ENCODE measurements at places on chromosomes 6 and 20.

GRCh38 chr6:52552278-52552643, 24.6 kb downstream of the TRAM2 start:
- DNase-seq, result no peak

- DNase-seq, result no peak
Measured at GRCh38 chr6:144528743-144529425, 243.7 kb downstream of the UTRN start.

DNA sequence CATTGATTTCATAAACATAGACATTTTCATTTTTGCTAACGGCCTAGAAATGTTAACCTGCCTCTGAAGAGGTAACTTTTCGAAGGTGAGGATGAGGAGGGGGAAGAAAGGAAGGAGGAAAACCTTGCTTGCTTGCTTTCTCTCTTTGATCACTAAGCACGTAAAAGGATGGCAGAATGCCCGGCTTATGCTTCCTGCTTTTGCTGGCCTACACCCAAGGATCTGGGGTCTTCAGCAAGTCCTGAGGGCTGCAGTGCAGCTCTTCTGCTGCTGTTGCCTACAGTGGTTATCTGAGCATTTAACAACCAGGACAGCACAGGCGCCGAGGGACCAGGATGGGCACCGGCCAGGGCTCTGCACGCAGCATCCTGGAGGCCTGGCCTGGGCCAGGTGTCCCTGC, 150.8 kb upstream of the TAB2 start:
- DNase-seq, result no peak

GRCh38 chr20:49644980-49645565, 68.6 kb downstream of the B4GALT5 start:
- DNase-seq, result no peak

GRCh38 chr6:125224231-125224861, 70.8 kb downstream of the TPD52L1 start:
- no peak for DNase-seq

DNA sequence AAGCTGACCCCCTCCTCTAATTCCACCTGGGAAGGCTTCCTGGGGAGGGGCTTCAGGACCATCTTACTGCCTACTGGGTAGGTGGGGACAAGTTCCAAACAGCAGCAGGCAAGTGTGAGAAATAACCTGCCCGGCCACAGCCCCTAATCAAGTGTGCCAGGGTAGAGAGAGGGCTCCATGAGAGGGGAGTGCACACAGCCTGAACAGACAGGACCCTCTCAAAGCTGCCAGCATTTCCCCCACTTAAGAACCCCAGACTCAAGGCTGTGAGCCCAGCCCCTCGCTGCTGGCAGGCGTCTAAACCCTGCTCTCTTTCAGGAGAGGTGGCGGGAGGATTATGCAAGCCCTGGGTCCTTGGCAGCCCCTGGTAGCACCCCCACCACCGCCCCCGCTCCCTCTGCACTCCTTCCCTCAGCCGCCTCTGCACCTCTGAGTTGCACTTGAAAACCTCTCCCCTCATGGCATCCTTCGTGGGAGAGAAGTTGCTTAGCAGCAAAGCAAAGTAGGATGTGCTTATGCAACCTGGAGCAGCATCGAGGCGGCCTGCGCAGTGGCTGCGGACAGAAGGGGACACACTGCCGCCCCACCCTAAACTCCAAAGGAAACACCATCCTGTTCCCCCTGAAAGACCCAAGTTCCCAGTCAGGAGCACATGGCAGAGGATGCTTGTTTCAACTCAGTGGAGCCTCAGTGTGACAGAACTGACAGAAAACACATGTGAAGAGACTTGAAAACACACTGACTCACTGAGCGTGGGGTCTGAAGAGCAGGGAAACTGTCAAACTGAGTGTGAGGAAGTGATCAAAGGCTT, 10.5 kb downstream of the DDRGK1 start:
- no peak for DNase-seq

- no peak for DNase-seq
Measured at GRCh38 chr20:2756056-2756611, 44.3 kb downstream of the CPXM1 start.

GRCh38 chr20:58459058-58459750, 56.0 kb downstream of the APCDD1L start:
- DNase-seq, result no peak

DNA sequence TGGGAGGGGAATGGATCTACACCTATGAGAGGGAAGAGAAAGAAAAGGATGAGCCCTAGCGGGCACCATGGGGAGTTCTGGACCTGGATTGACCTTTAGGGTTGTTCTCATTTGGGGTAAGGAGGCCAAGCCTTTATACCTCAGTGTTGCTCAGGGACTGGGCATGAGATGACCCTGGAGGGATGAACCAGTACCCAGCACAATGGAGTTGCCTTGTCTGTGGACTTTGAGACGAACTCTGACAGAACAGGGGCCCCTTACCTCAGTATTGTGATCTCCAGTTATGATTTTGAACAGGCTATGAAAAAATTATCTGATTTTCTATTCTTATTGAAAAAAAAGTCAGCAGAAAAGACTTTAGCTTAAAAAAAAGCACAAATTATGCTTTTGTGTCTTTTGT, 88.6 kb downstream of the FOXA2 start:
- no peak for DNase-seq

DNA sequence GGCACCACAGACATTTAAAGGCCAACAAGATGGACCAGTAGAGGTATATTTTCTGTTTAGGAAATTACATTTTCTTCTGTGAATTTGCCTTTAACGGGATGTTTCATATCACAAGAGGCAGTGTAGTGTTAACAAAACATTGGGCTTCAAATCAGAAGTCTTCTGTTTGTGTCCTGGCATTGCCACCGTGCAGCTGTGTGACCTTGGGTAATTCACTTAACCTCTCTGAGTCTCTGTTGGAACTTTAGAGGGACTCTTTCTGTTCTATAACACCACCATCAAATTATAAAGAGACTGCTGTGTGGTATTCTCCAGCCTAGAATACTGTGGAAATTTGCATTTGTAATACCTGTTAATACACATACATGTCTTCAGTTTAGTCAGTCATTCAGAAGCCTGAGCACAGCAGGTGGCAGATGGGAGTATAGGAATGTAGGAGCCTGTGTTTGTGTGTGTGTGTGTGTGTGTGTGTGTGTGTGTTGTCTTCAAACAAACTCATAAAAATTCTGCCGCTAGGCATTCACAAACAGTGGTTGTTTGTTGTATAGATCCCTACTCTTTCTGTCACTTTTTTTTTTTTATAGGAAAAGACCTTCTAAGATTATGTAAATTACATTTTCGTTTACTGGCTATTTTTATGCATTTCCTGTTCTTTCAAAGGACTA, 22.6 kb downstream of the UST start:
- no peak for DNase-seq

GRCh38 chr6:163383912-163384311, 30.6 kb upstream of the QKI start:
- no peak for DNase-seq

DNA sequence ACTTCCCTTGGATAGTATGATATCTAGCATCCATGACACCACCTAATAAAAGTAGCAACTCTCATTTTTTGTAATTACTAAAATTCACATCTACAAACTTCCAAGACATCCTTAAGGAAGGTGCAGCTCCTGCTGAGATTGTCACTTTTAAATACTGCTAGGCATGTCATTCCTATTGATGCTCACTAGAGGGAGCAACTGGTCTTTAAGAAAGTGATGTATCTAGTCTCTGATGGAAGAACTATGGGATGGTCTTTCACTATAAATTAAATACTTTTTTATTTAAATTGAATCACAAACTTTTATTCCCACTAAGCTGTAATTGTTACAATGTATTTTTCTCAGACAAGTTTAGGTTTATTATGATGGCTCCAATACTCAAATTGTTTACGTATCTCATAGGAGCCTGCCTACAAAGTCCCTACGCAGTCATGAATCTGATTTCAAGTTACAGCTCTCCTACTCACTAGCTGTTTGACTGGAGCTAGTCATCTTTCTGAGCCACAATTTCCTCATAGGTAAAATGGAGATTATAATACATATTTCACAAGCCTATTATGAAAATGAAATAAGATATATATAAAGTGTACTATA, 8.1 kb upstream of the TSPYL1 start:
- DNase-seq, result no peak

GRCh38 chr6:53326372-53327016, 22.3 kb downstream of the ELOVL5 start:
- DNase-seq, result no peak

- no peak for DNase-seq
Measured at GRCh38 chr6:139820210-139820609, 445.8 kb upstream of the CITED2 start.

DNA sequence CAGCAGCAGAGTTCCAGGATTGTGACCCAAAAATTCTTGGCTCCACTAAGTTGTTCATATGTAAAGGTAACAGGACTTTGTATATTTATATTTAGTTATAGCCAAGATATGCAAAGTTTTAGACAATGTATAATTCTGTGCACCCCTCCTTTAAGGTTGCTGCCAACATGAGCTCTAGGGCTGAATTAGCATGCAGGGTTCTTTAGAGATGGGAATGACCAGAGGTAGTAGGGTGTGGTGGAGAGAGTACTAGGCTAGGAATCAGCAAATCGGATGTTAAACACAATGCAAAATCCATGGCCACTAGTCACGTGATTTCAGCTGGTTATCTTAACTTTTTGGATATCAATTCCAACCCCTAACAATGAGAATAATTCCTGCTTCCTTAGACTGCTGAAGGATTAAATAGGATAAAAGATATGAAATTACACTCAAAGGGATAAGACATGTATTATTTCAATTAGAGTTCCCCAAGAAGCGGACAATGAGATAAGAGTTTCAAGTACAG, 260.3 kb upstream of the RNF24 start:
- DNase-seq, result no peak

- DNase-seq, result no peak
Measured at GRCh38 chr20:38369389-38369788, 23.1 kb downstream of the LBP start.

DNA sequence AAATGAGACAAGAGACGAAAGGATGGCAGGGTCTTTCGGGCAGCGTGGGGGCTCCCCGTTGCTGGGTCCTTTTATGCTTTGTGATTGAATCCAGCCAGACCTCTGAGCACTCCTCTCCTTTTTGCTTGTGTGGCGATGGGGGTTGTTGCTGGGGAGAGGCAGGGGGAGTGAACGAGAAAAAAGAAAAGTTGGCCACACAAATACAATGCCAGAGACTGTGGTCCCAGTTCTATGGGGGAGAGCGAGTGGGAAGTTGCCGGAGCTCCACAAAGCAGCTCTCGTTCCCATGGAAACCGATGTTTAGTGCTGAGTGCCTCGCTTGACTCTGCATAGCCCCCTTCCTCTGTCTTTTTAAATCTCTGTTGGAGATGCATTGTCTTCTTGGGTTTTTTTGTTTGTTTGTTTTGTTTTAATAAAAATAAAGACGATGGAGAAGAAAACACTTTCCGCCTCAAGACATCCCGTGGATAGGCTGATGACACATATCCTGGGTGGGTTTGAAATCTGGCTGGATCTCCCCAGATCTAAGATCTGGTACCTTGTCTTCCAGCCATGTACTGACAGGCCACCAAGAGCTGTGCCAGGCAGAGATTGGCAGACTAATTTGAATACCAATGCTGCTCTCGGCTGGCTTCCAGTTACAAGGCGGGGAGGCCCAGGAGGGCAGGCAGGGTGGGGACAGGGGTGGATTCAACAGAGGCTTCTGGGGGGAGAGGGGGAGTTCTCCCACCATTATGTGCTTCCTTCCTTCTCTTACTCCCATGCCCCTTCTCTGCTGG, 529.3 kb downstream of the QKI start:
- no peak for DNase-seq

DNA sequence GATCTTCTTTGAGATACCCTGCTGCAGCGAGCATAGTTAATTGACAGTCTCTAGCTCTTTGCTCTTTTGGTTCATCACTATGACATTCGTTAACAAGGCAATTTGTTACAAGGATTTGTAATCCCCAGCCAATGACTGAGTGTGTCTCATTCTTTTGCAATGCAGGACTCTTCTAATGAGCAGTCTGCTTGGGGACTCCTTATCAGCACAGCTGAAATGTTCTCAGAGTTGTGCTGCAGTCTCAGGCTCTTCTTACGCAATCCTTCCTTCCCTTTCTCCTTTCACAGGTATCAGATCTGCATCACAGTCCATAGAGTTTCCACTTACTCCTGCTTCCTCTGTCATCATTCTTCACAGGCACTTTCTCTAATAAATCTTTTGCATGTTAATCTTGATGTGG, 161.2 kb upstream of the OGFRL1 start:
- DNase-seq, result no peak

GRCh38 chr20:46056027-46056833, 27.2 kb downstream of the SLC12A5 start:
- no peak for DNase-seq

GRCh38 chr20:33127422-33128097, 40.4 kb upstream of the BPIFA2 start:
- no peak for DNase-seq

DNA sequence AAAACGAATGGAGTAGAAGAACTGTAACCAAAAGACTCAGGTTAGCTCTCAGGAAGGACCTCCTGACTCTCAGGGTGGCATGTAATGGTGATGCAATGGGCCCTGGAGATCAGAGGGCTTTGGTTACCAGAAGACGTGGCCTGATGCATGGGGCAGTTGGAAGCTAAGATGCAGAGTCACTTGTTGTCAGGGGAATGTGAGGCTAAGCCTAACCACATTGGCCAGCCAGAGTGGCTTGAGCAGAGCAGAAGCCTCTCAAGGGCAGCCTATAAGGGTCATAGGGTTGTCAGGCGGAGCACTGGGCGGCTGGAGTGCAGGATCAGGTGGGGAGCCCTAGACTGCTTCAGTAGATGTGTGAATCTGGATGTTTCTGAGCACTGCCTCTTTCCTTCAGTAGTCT, 5.9 kb downstream of the CNBD2 start:
- no peak for DNase-seq

DNA sequence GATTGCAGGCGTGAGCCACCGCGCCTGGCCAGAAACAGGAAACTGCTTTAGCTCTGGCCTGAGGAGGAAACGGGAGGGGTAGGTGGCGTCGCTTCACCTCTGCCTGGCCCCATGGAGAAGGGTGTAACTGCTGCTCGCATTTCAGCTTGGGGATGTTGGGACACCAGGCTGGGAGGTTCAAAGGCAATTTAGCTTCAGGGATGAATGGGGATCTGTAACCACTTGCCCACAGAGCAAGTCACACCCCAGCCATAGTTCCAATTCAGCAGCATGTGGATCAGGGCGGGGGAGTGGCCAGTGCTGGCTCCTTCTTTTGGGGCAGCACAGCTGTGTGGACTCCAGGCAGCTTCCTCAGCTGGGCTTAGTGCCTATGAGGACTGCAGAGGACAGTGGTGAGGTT, 34.8 kb upstream of the NUP153 start:
- DNase-seq, result no peak

GRCh38 chr6:10276106-10276505, 138.8 kb downstream of the TFAP2A start:
- DNase-seq, result no peak

- DNase-seq, result no peak
Measured at GRCh38 chr6:27601668-27602254, 128.9 kb upstream of the ZNF184 start.
